Stimulated activated CD4-positive, alpha-beta T cell treated with anti-CD3 and anti-CD28 coated beads, Interleukin-2, amount 100 ng/mL, for 24 hours (primary cell): ENCODE measurements at places on chromosomes 2 and 18.

DNA sequence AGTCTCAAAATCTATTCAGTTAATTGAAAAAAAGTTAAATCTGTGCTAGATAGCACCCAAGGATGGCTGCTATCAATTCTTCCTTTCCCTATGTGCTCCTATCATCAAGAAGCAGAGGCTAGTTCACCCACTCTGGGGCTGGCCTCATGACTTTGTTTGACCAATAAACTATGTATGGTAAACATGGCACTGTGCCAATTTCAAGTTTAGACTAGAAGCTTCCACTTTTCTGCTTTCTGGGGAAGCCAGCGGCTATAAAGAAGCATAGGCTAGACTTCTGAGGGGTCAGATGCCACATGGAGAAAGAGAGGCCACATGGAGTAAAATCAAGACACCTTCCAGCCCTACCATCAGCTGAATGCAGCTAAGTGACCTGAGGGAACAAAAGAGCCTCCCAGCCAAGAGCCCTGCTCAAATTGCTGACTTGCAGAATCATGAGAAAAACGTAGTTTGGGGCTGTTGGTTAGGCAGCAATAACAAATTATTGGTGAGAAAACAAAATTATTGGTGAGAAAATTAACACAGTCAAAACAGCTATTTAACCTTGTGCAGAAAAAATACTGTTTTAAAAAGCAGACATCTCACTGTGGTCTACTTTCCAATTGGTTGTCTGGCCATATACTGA, 86.5 kb upstream of the SLC14A2 start:
- no peak for DNase-seq

- peak; percentile 85 for DNase-seq
Measured at GRCh38 chr2:27262379-27263286, at the start of gene SLC30A3. SLC30A3 (minus strand) TSS chr2:27263047; CDS start chr2:27262906, 141 bp downstream.

GRCh38 chr2:22198381-22199283, 1074.9 kb downstream of the TDRD15 start:
- no peak for DNase-seq

DNA sequence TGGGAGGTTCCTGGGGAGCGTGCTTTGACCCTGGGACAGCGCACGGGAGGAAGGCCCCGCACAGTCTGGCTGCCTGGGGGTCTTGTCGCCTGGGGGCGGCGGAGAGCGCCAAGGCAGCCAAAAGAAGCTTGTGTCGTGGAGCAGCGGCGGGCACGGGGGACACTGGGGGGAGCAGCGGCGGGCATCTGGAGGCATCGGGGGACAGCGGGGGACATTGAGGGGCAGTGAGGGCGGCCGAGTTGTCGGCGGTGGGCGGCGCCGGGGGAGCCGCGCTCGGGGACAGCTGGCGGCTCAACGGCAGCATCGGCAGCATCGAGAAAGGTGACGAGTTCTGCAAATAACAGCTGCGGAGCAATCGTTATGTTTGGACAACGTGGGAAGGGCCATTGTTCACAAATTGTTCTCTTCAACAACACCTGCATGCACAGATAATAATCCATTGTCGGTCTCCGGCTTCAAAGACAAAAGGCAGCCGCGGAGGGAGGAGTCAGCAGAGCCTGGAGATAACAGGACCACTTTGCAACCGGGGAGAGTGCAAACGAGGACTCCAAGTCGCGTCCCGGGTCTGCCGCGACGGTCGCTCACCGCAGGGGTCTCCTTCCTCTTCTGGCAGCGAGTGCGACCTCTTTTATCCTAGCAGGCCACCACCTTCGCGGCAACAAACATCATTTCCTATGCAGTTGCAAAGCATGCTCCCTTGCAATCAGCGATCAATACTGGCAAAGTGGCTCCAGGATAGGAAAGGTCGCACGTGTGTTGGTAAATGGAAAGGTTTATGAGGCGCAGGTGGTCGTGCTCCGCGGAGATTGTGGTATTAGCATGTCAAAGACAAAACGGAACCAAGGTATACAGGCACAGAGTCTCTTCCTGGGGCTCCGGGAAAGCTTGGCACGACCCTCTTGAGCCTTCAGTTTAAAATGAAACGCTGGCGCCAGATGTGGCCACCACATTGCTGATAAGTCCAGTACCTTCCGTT, 132.3 kb upstream of the DLX2 start:
- DNase-seq, result peak; percentile 27

GRCh38 chr18:66833646-66834045, 229.8 kb upstream of the CDH19 start:
- DNase-seq, result no peak

DNA sequence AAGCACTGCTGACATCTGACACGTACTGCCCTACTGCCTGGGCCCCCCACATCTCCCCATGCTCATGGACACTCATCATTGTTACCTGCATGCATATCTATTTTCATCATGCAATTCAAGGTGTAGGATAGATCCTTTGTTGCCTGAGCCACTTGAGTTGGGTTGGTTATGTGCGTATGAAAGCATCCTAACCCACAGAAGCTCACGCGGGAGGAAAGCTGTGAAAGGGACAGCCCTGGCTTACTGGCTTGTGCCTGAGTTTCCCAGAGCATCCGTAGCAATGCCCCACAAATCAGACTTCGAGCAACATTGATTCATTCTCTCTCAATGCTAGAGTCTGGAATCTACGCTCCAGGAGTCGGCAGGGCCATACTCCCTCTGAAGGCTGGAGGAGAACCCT, 285.5 kb downstream of the PHLPP1 start:
- DNase-seq, result no peak

DNA sequence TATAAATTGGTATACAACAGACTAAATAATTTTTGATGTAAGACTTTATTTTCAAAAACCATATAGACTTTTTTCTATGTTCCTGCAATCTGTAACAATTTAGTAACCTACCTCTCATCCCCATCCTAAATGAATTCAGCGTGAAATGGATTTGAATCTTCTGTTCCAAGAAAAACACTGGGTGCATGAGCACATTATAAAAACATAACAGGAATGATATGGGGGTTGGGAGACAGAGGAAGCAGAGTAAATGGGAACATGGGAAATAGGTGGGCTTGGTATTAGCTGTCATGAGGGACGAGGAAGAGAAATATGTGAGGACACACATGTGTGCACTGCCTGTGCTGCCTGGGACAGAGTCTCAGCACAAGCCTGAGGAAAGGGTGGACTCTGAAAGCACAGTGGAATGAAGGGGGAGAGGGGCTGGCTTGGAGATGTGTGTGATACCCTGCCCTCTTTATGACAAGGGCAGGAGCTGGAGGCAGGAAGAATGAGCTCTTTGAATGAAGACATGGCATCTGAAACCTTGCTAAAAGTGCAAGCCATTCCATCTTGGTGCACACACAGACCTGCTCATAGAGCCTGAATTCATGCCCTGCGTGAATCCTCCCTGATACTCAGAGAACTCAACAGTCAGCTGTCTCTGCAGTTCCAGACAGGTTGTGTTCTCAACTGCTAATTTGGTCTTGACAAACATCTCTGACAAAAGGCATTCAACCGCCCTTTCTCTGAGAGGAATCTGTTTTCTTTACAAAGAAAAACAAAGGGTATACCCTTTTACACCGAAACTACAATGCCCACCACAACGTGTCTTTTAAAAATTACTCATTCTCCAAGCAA, 66.6 kb downstream of the EPB41L3 start:
- no peak for DNase-seq

DNA sequence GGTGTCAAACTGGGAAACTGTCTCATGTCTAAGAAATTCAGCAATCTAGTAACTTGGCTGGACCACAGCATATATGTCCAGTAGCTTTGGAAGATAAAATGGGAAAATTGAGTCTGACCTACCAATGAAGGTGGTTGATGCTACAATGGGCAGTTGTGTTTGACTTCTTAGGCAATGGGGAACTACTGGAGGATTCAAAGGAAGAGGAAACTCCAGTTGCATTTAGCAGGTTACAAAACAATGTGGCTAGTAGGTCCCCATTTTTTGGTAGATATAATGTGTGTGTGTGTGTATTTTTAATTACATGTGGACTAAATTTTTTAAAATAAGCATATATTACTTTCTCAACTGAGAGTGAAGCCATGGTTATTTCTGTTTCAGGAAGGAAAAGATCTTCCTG, 427.7 kb downstream of the NBAS start:
- no peak for DNase-seq

DNA sequence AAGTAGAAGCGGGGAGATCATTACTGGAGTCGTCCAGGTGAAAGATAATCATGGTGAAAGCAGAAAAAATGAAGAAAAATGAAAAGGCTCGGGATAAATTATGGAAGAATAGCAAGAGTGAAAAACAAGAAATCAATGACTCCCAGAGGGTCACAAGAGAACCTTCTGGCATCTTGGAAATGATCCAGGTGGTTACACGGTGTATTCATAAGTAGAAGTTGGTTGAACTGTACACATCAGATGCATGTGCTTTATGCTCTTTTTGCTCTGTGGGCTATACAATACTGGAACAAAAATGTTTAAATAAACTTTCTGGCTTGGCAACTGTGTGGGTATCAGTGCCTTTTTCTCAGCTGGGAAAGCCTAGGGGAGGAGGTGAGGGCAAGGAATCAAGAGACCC, 348.9 kb downstream of the RND3 start:
- DNase-seq, result no peak

- DNase-seq, result no peak
Measured at GRCh38 chr18:61420218-61420885, 87.1 kb downstream of the CDH20 start.

DNA sequence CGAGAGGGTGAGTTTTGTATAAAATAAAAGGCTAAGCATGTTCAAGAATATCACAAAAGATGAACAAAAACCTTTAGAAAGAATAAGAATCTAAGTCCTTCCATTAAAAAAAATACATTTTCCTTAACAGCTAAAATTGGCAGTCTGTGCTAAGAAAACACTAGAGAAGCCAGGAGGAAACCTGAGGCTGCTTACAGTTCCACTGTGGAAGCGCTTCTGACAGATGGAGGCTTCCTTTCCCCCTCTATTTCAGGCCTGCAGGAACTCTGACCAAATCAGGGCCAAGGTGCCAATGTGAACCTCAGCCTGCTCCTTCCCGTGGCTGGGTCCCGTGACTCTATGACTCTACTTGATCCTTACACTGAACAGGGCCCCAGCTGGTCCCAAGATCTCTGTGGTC, 108.1 kb upstream of the ARHGAP28 start:
- no peak for DNase-seq

- peak; percentile 34 for DNase-seq
Measured at GRCh38 chr2:54724560-54725342, 1.3 kb downstream of the EML6 start.

DNA sequence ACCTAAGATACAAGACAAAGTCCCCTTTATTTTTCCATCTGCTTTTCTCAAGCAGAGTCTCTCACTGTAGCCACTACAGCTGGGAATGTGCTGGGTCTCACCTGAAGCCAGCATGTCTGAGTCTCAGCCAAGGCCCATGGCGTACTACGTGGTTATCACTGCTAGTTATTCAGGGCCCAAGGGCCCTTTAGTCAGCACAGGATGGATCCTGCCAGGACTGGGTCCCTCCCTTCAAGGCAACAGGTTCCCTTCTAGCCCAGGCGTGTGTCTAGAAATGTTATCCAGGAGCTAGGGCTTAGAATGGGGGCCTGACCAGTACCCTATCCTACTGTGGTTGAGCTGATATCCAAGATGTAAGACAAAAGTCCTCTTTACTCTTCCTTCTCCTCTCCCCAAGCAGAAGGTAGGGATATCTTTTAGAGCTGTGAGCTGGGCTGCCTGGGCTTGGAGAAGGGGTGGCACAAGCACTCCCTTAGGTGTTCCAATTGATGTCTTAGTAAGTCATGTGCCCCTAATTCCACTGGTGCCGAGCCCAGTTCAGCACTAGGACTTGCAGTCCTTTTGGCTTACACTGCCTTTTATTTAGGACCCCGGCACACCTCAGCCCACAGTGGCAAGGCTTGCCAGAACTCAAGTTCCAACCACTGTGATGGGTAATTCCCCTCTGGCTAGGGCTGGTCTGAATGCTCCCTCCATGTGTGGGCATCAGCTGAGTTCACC, 17.7 kb downstream of the VPS54 start:
- DNase-seq, result no peak

DNA sequence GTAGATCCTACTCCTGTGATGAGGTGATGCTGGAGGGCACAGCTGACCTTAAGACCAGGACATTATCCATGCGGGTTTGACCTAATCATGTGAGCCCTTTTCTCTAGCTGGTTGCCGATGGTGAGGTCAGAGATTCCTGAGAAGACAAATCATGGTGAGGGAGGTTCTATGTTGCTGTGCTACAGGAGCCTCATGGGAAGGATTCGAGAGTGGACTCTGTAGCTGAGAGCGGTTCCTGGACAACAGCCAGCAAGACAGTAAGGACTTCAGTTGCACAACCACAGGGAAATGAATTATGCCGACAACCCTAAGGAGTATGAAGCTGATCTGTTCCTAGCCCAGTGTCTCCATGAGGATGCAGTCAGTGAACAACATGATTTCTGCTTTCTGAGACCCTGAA, 80.4 kb downstream of the EPB41L3 start:
- no peak for DNase-seq

DNA sequence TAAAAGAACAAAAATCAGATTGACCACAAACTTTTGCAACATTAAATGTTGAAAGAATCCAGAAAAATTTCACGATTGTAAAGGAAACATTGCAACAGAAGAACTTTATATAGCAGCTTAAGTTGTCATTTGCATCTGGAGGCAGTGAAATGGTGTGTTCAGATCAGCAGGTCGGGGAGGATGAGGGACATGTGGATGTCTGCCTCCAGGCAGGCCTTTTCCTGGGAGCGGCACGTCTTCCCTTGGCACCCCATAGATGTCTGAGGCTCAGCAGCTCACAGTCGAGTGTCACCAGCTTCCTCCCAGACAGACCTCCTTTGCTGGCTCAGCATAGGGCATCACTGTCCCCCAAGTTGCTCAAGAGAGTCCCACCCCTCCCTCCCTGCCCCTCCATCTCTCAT, 44.3 kb upstream of the ASB1 start:
- no peak for DNase-seq

GRCh38 chr2:73987109-73987947, 2.6 kb downstream of the TET3 start:
- DNase-seq, result peak; percentile 39

GRCh38 chr2:130376433-130377293, 20.8 kb downstream of the PTPN18 start:
- DNase-seq, result no peak

- no peak for DNase-seq
Measured at GRCh38 chr2:64516651-64517510, 7.2 kb upstream of the AFTPH start.

GRCh38 chr2:191013682-191013931, 364 bp downstream of the STAT1 start:
- DNase-seq, result no peak

GRCh38 chr2:105770149-105770548, 25.4 kb downstream of the NCK2 start:
- DNase-seq, result no peak

- DNase-seq, result no peak
Measured at GRCh38 chr2:174014011-174014698, 49.0 kb upstream of the SP3 start.

- no peak for DNase-seq
Measured at GRCh38 chr2:215000721-215001120, 137.7 kb downstream of the ABCA12 start.

DNA sequence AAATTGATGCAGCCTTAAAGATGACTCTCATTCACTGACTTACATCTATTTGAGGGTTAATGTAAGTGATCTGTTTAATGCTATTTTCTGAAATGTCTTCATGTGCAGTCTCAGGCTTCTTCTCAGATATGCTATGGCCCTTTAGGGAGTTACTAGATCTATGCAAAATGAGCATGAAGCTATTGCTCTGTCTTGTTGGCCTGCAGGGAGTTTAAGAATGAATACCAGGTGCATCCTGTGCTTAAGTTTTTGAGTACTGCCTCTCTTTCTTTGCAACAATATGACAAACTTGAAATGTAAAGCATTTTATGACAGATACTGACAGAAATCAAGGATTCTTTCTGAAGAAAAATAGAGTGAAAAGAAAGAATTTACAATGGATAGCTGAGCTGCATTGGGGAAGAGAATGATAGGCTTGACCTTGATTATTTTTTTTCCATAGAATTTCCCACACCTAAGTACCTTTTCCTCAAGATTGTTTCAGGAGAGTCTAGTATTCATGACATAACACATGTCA, 1058.3 kb upstream of the TMEFF2 start:
- DNase-seq, result no peak
